Stimulated activated CD8-positive, alpha-beta memory T cell treated with anti-CD3 and anti-CD28 coated beads, Interleukin-4, amount 100 ng/mL, for 4 hours (primary cell): ENCODE measurements at places on chromosomes 11 and 22.

- DNase-seq = no peak
Measured at GRCh38 chr11:67548555-67549110, 25.4 kb upstream of the CABP2 start.

- DNase-seq = no peak
Measured at GRCh38 chr11:79253280-79253679, 187.6 kb downstream of the TENM4 start.

- no peak for DNase-seq
Measured at GRCh38 chr11:108543316-108543964, 45.3 kb upstream of the POGLUT3 start.

- DNase-seq = no peak
Measured at GRCh38 chr22:30610299-30610698, 3.3 kb downstream of the TCN2 start.

DNA sequence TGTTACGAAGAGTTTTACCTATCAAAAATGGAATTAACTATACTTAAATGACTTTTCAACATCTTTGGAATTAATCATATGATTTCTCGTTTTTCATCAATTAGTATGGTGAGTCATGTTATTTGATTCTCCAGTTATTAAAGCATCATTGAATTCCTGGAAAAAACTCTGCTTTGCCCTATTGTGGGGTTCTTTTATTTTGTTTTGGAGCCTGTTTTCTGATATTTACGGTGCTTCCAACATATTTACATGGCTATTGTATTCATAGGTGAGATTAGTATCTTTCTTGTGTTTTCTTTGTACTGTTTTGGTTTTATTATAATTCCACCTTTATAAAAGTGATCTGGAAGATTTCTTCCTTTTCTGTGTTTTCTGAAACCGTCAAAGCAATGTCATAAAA lies 902.7 kb downstream of the TBC1D22A start:
- DNase-seq = no peak

- DNase-seq = no peak
Measured at GRCh38 chr11:22626573-22627239, 1.1 kb upstream of the FANCF start.

DNA sequence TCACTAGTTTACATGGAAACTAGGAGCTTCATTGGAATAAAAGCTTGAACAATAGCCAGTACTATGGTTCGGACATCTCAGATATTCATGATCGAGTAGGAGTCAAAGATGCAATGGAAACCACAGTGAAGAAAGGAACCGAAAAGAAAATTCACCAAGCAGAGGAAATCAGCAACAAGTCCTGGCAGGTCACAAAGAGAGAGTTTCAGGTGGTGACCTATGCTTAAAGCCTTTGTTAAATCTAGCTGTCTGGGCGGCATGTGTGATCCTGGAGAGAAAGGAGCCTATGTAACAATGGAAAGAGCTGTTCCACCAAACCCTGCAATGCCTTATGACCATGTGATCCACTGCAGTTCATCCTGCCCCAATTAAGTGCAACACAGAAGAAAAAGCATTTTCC lies 68.9 kb upstream of the POU2AF2 start:
- no peak for DNase-seq

DNA sequence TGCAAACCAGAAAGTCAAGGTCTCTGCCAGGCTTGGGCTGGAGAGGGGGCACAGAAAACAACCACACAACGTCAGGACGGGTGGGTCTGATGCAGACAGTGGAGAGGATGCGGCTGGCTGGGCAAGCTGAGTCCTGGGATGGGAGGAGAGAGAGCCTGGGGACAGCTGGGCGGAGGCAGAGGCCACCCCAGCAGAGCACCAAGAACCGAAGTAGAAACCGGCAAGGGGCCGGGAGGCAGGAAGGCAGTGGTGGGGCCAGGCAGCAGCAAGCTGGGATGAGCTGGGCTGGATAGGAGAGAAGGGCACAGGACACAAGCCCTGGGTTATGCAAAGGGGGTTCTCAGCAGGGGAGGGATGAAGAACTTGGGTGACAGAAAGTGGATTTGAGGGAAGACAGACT lies 188.2 kb downstream of the SHANK2 start:
- no peak for DNase-seq

- DNase-seq = no peak
Measured at GRCh38 chr22:22605074-22605404, 39.4 kb upstream of the GGTLC2 start.

GRCh38 chr11:95939091-95939490 lies 15.2 kb upstream of the MTMR2 start:
- no peak for DNase-seq

GRCh38 chr11:128949791-128950454 lies 7.3 kb upstream of the TP53AIP1 start:
- no peak for DNase-seq

- no peak for DNase-seq
Measured at GRCh38 chr11:10803676-10804075, 5.0 kb downstream of the EIF4G2 start.

- DNase-seq = no peak
Measured at GRCh38 chr22:21073482-21073881, 27.7 kb downstream of the LRRC74B start.

- DNase-seq = no peak
Measured at GRCh38 chr11:18135308-18135707, 2.9 kb downstream of the MRGPRX3 start.

- no peak for DNase-seq
Measured at GRCh38 chr22:41474872-41475451, 6.0 kb downstream of the ACO2 start.

DNA sequence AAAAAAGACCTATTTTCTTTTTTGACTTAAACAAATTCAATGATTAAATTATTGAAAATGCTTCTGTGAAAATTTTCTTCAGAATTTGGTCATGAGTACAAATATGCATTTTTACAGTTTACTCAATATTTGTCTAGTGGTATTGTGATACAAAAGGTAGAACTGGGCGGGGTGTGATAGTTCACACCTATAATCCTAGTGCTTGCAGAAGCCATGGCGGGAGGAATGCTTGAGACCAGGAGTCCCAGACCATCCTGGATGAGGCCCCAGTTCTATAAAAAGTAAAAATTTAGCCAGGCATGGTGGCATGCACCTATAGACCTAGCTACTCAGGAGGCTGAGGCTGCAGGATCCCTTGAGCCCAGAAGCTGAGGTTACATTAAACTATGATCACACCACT lies 90.6 kb downstream of the ARHGAP42 start:
- DNase-seq = no peak

GRCh38 chr11:91932151-91932821 lies 292.3 kb upstream of the FAT3 start:
- no peak for DNase-seq

GRCh38 chr11:121887569-121887968 lies 228.4 kb downstream of the BLID start:
- no peak for DNase-seq

GRCh38 chr22:44575381-44576268 lies 77.6 kb upstream of the RTL6 start:
- DNase-seq = no peak

GRCh38 chr22:44848296-44848741 lies 95.9 kb downstream of the ARHGAP8 start:
- no peak for DNase-seq

- DNase-seq = no peak
Measured at GRCh38 chr22:44210722-44211121, 30.0 kb downstream of the PARVG start.

GRCh38 chr22:23781511-23782183 lies 5.1 kb upstream of the SMARCB1 start:
- DNase-seq = no peak

DNA sequence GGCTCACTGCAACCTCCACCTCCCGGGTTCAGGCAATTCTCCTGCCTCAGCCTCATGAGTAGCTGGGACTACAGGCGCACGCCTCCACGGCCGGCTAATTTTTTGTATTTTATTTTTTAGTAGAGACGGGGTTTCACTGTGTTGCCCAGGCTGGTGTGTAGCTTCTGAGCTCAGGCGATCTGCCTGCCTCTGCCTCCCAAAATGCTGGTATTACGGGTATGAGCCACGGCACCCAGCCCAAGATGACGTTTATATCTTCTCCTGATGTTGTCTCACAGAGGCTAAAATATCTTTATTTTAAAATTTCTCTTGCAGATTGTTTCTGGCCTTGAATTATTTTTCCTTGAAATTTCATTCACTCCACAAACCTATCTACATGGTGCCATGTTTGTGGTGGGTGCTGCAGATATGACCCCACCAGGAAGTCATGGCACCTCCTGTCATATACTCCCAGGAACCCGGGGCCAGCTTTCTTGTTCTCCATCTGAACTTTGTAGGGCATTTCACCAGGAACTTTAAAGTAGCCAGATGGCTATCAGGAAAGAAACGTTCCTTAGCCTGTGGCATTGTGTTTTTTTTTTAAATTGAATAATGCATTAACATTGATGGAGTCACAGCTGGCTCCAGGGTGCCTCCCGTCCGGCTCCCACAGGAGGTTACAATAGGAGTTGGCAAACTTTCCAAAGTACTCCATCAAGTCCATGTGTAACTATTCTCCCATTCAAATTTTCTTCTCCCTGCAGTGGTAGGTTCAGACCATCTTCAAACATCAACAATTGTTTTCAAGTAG lies 42.0 kb upstream of the LIPT2 start:
- no peak for DNase-seq

DNA sequence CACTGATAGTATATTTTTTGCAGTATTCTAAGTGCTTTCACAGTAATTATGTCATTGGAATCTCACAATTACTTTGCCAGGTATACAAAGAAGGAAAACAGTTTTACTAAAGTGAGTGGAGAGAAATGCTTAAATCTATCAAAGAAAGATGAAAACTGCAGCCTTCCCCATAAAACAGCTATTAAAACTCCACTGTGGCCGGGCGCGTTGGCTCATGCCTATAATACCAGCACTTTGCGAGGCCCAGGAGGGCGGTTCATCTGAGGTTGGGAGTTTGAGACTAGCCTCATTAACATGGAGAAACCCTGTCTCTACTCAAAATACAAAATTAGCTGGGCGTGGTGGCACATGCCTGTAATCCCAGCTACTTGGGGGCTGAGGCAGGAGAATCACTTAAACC lies 19.1 kb downstream of the OR51E1 start:
- DNase-seq = no peak

DNA sequence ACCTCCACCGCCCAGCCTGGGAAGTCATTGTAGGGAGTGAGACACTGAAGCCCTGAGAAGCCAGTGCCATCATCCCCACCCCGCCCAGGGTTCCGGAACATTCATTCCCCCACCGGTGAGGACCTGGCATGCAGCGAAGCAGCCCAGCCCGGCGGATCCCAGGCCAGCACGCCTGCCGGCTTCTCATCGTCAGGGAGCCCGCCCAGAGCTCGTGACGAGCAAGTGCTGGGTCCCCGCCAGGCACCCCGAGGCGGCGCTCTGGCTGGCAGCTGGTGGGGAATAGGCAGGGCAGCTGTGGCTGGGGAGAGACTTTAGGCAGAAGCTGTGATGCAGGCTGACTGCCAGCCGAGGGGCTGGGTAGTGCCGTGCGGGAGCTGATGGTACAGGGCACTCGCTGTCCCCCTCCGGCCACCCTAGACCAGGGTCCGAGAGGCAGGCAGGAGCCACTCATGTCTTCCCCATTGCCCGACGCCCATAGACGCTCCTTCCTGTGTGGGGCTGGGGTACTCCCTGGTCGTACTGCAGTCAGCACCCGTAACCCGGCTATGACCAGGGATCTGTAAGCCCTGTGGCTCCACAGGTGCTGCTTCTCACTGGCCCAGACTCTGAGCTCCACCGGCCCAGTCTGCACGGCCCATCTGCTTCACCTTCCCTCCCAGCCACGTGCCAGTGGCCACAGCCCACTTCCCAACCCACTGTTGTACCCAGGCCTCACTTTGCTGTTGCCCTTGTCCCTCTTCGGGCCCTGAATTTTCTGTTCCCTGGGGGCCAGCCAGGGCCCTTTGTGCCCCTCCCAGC lies 24.5 kb upstream of the CABP7 start:
- no peak for DNase-seq

DNA sequence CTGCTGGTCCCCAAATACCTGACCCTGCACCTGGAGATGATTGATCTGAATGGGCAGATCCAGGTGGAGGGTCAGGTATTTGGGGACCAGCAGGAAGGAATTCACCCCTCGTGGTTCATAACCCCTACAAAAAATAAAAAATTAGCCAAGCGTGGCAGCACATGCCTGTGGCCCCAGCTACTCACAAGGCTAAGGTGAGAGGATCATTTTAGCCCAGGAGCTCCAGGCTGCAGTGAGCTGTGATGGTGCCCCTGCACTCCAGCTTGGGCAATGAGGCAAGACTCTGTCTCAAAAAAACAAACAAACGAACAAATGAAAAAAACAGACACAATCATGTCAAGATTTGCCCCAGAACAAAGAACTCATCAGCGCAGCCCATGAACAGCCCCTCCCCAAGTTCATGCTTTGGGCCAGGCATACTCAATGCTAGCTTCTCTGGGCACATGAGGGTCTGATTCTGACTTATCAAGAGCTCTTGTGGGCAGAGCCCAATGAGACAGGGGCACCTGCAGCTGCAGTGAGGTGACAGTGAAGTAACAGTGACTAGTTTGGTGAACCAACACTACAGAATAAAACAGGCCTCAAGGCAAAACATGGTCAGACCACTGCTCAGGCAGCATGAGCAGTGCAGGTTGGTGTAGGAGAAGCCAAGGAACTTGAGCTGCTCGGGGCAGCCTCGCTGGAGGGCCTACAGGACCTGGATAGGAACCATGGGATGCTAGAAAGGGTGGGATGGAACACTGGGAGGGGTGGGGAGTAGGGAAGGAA lies 10.2 kb upstream of the FCHSD2 start:
- no peak for DNase-seq

DNA sequence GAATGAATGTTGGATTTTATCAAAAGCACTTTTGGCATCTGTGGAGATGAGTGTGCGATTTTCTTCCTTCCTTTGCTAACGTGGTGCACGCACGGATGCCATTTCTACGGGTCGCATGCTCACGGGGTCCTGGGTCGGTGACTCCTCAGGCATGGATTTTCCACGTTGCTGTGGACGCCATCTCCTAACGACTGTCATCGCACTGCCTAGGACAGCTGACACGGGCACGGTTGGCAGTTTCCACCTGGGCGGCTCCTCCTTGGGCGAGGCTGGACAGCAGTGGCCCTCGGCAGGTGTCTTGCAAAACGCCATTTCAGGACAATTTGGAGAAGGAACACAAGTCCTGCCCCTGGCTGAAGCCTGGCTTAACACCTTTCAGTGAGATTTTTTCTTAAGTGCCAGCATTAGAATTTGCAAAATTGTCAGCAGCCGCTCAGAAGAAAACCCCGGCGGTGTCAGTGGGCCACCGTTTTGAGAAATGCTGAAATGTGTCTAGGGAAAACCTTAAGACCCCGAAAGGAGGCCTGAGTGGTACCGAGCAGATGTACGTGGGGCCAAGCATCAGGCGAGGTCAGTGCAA lies 34.7 kb upstream of the TOLLIP start:
- DNase-seq = no peak

GRCh38 chr11:86041975-86042378 lies 26.9 kb downstream of the PICALM start:
- no peak for DNase-seq
